Activated T-helper 1 cell treated with anti-CD3 and anti-CD28 coated beads, Interleukin-12 subunit alpha, Interleukin-12 subunit beta, Interleukin-2, Interleukin-4 antibody, amounts not matched to agents 30 ng/mL and 10 ng/mL and 1 ng/mL, durations not matched to agents 14 hours and 24 hours and 36 hours (primary cell): ENCODE measurements at places on chromosomes 2 and 18. TPM values are rescaled to one million over a fixed set of nuclear protein-coding genes. Genes with fewer than 3 reads are reported as not detected.
A peak's percentile ranks its signal among the peaks of the same experiment; 100 is the strongest.

GBX2 gene
- total RNA-seq = not detected in 2 replicates

NYAP2 gene
- total RNA-seq = not detected in 2 replicates

ACAA2 gene
- 74.3 and 74.6 TPM in 2 replicates for total RNA-seq

DNA sequence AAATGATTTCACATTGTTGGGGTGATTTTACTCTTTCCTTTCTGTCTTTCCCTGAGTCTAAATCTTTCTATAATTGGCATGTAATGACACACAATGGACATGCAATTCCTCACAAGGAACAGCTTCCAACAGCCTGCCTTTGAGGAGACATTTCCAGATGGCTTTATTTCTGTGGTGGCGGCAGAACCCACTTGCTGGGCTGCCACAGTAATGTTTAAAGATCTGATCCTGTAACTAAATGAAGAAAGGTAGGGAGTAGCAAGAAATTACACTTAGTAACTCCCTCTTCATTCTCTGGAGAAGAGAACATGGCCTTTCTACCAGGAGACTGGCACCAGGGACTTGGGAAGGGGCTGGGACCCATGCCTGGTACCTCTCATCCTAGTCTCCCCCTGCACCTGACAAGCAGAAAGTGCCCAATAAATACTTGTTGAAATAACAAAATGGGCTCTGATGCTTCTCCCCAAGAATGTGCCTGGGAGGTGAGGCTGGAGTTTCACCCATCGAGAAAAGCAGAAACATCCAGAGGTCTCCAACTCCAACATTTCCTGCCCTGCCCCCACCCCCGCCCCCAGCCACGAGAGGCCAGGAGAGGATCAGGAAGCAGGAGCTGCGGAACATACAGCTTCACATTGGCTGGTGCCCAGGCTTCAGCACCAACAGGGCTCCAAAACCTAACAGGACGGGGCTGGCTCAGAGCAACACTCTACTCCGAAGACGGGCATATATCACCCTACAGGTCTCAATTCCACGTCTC is 92.1 kb downstream of the PXDN start:
- no peaks in the 10 kb centered on the region for H3K27me3 ChIP-seq
- no peak overlapping the region for H3K27ac ChIP-seq
- no peak for DNase-seq
- no peaks in the 10 kb centered on the region for H3K36me3 ChIP-seq
- no peaks in the 10 kb centered on the region for H3K4me1 ChIP-seq

DNA sequence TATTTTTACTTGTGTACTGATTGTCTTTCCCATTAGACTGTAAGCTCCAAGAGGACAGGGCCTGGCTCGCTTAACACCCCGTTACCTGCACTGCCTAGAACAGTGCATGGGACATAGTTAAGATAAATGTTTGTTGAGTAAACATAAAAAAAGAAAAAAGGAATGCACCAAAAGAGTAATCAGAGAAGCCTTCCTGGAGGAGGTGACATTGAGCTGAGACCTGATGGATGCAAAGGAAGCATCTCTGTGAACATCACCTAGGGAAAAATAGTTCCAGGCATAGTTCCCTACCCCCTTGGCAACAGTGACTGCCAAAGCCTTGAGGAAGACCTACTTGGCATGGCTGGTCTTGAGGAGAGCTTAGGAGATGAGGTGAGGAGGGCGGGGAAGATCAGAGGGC is 924 bp upstream of the TFCP2L1 start:
- DNase-seq = no peak
- no peak overlapping the region for H3K4me3 ChIP-seq

DNA sequence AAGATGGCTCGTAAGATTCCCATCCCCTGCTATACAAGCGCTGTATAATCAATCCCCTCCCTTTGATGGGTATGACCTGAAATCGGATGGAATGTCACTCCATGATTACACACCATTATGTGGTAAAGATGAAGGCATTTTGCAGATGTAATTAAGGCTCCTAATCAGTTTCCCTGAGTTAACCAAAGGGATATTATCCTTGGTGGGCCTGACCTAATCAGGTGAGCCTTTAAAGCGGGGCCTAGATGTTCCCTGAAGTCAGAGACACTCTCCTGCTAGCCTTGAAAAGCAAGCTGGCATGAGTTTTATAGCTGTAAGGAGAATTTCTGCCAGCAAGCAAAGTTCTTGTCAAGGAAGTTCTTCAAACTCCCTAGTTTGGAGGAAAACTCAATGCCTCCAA is 223.8 kb upstream of the FN1 start:
- no peak overlapping the region for H3K27ac ChIP-seq
- H3K36me3 ChIP-seq = no peaks in the 10 kb centered on the region

- H3K36me3 ChIP-seq = no peaks in the 10 kb centered on the region
- no peak overlapping the region for H3K4me3 ChIP-seq
- no peak for DNase-seq
- H3K4me1 ChIP-seq = no peaks in the 10 kb centered on the region
- H3K27me3 ChIP-seq = peaks cover 14% of the 10 kb centered on the region
- H3K27ac ChIP-seq = no peak overlapping the region
Observed at GRCh38 chr2:30786923-30787685, 20.1 kb downstream of the CAPN13 start.

DNA sequence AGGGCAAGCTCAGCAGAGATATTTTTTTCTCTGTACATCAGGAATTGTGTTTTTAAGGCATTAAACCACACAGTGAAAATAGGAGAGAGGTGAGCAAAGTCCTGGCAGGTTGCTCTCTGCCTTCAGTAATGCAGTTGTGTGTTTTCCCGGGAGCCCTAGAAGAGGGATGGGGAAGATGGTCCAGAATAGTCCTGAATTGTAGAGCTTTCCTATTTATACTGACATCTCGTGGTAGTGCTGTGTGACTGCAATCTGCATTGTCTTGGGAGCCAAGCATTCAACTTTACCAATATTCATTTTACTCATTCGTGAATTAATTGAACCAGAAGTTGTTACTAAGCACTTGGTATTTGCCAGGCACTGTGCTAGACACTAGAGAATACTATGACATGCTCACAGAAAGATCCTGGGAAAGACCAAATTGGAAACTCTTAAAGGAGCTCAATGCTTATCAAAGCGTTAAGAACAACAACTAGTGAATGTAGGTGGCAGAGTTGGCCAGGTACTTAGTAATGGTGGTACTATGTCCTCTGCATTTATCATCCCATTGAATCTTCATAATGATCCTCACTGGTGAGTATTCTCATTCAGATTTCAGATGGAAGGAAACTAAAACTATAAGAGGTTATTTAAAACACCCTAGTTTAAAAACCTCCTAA is 214.6 kb downstream of the TRIB2 start:
- no peaks in the 10 kb centered on the region for H3K36me3 ChIP-seq
- no peak overlapping the region for H3K27ac ChIP-seq
- H3K4me3 ChIP-seq = no peak overlapping the region
- H3K4me1 ChIP-seq = peaks cover 10% of the 10 kb centered on the region
- no peak for DNase-seq
- peaks cover 41% of the 10 kb centered on the region for H3K27me3 ChIP-seq

- peaks cover 4% of the 10 kb centered on the region for H3K4me1 ChIP-seq
- H3K4me3 ChIP-seq = no peak overlapping the region
- peaks cover 75% of the 10 kb centered on the region for H3K27me3 ChIP-seq
- no peak for DNase-seq
Observed at GRCh38 chr2:118850901-118851415, 3.5 kb upstream of the EN1 start.

DNA sequence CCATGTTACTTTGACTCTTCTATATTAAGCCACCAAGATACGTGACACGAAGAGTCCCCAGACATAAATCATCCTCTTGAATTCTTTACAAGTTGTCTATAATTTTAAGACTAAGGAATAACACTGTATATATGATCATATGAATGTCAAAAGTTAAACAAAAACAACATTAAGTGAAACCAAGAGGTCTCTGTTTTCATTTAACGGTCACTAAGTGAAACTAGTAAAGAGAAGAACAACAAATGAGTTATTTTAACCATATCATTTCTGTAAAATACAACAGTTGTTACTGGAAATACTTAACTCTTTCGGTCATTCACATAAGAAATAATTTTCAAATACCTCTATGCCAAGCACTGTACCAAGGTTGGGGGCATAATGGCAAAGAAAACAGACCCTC is 45.7 kb upstream of the STK17B start:
- peaks cover 1% of the 10 kb centered on the region for H3K27me3 ChIP-seq
- no peak overlapping the region for H3K27ac ChIP-seq
- no peak for DNase-seq
- peaks cover 7% of the 10 kb centered on the region for H3K36me3 ChIP-seq

- DNase-seq = no peak
- H3K4me1 ChIP-seq = peaks cover 86% of the 10 kb centered on the region
- H3K27ac ChIP-seq = no peak overlapping the region
- H3K36me3 ChIP-seq = peaks cover 21% of the 10 kb centered on the region
Observed at GRCh38 chr2:234286956-234287355, 209.9 kb downstream of the ARL4C start.

GRCh38 chr2:162164802-162165201 is 12.8 kb upstream of the GCG start:
- no peaks in the 10 kb centered on the region for H3K4me1 ChIP-seq
- H3K27ac ChIP-seq = no peak overlapping the region
- H3K4me3 ChIP-seq = no peak overlapping the region
- no peak for DNase-seq
- peaks cover 17% of the 10 kb centered on the region for H3K27me3 ChIP-seq
- H3K36me3 ChIP-seq = no peaks in the 10 kb centered on the region

- H3K4me1 ChIP-seq = peaks cover 5% of the 10 kb centered on the region
- H3K36me3 ChIP-seq = no peaks in the 10 kb centered on the region
- peaks cover 46% of the 10 kb centered on the region for H3K27me3 ChIP-seq
- no peak overlapping the region for H3K4me3 ChIP-seq
Observed at GRCh38 chr2:24008672-24009366, 1.1 kb upstream of the MFSD2B start.

DNA sequence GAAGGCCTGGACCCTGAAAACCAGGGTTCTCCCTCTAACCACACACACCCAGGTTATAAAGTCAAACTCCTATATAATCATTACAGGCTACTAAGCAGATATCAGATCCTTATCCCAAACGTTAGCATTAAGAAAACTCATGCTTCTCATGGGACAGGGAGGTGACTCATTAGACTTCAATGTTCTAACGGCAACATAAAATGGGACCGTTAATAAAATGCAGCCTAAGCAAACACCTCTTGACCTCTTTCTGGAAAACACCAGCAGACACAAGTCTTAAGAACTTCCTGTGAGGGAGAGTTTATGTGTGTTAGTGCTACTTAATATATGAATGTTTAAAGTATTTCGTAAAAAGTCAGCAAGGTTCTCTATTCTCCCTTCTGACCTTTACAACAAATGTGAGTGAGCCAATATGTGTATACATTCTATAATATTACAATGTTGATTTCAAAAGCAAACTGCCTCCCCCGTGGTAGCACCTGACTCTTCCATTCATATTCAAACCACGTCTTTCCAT is 31.7 kb downstream of the LPIN2 start:
- H3K36me3 ChIP-seq = peaks cover 18% of the 10 kb centered on the region
- peak overlapping the region; percentile 96 for H3K27ac ChIP-seq
- H3K4me1 ChIP-seq = peaks cover 99% of the 10 kb centered on the region
- no peak for DNase-seq
- H3K27me3 ChIP-seq = no peaks in the 10 kb centered on the region

DNA sequence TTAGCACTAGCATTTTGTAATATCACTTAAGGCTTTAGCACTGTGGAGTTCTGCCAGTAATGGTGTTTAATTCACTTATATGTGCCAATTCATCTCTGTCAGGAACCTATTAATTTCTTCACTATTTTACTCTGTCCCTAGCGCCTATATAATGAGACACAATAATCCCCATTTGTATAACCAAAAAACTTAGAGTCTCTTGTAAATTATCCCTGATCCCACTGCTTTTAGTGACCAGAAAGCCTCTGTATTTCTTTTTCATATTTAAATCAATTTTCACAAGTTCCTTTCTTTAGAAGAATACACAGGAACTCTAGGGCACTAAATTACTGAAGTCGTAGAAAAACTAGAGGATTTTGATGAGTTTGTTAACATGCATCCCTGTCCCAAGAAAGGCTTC is 242.7 kb upstream of the NRP2 start:
- H3K4me1 ChIP-seq = no peaks in the 10 kb centered on the region
- DNase-seq = no peak
- H3K4me3 ChIP-seq = no peak overlapping the region

DNA sequence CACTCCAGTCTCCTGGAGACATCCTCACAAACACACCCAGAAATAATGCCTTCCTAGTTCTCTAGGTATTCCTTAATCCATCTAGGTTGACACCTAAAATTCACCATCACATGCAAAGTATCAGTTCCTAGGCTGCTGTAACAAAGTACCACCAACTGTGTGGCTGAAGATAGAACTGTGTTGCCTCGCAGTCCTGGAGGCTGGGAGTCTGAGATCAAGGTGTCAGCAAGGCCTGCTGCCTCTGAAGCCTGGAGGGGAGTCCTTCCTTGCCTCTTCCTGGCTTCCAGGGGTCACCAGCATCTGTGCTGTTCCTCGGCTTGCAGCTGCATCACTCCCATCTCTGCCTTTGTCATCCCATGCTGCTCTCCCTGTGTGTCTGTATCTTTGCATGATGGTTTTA is 36.3 kb upstream of the TMEM131 start:
- peaks cover 9% of the 10 kb centered on the region for H3K4me1 ChIP-seq
- H3K36me3 ChIP-seq = no peaks in the 10 kb centered on the region
- no peak overlapping the region for H3K27ac ChIP-seq
- no peaks in the 10 kb centered on the region for H3K27me3 ChIP-seq
